ENCODE measurements at places on chromosomes 1 and 21. TPM values are rescaled to one million over a fixed set of nuclear protein-coding genes. Genes with fewer than 3 reads are reported as not detected.

DNA sequence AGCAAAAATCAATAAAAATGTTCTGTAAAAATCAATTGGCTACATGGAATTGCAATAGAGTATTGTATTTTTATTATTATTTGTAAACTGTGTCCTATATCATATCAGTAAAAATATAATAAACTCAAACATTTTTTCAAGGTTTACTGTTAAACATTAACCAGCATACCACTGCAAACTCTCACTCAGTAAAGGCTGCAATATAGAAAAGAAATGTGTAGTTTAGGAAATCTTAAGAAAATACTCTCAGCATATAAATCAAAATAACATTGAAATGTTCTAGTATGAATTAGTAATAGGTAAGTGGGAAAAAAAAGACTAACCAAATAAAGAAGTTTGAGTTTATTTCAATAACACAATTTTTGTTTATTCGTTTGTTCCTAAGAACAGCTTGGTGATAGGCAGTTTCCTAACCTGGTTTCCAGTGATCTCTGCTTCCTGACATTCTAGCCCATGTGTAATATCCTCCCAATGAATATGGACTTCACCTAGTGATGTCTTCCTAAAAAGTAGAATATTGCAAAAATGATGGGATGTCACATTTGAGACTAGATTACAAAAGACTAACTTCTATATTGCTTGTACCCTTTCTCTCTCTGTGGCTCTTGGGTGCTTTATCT lies 870.1 kb downstream of the BRINP3 start:
- DNase-seq, result no peak

- DNase-seq, result no peak
These were observed 5.8 kb downstream of the FAM43B start for GRCh38 chr1:20558191-20558590.

GRCh38 chr1:160371346-160371631 lies 4.4 kb downstream of the NHLH1 start:
- no peak for DNase-seq

DNA sequence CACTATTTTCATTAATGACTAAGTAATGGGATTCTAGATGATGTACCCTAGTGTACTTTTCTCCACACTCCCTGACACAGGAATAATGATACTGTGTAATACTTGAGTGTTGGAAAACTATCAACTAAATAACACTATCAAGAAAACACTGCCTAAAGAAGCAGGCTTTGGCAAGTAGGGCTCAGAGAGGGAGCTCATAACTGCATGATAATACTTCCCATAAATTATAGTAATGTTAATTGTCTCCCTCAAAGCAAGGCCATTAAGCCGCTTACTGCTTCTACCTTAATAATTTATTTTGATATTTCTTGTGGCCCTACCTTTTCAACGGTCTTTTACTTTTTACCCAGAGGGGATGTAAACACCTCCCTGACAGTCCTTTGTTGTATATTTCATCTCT lies 69.0 kb downstream of the SAMSN1 start:
- DNase-seq, result no peak

GRCh38 chr1:227903061-227903521 lies 44.6 kb downstream of the WNT9A start:
- DNase-seq, result no peak

DNA sequence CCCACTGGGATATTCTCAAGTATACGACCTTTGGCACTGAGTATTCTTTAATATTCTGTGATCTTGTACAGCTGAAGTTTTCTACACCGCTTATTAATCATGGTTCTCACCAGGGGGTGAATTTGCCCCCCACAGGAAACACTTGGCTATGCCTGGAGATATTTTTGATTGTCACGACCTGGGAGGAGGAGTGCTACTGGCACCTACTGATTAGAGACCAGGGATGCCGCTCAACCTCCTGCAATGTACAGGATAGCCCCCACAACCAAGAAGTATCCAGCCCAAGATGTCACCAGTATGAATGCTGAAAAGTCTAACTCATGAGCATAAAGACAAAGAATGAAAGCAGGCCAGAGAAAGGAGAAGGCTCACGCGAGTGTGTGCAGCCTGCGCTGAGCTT lies 13.7 kb downstream of the REG4 start:
- DNase-seq, result no peak

DNA sequence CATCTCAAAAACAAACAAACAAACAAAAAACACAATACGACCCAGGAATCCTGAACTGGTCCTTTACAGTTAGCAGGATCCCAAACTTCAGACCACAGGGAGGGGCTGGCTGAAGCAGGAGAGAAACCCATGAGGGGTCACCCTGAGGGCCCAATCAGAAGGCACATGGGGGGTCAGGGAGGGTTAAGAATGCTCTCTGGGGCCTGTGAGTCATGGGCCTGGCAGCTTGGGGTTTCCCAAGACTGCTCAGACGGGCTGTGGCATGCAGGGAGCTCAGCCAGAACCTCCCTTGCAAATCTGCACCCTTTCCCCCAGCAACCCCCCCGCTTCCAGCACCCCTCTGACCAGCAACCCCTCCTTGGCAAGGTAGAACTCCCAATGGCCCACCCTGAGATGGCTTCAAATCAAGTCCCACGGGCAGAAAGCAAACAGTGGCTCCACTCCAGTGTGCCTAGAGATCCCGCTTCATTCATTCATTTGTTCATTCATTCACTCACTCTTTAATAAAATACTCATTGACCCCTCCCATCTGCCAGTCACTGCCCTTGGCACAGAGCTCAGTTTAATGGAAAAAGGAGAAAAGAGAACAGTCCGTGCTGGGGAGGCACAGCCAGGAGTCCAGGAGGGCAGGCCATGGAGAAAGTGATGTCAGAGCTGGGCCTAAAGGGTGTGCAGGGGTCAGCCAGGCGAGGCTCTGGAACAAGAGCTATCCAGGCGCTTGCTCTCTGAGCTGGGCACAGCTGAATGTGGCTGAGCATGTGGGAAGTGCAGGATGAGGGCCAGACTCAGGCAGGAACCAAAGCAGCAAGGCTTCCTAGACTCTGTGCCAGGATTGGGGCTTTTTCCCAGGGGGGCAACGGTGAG lies 8.2 kb downstream of the UQCRHL start:
- DNase-seq, result peak; percentile 87

DNA sequence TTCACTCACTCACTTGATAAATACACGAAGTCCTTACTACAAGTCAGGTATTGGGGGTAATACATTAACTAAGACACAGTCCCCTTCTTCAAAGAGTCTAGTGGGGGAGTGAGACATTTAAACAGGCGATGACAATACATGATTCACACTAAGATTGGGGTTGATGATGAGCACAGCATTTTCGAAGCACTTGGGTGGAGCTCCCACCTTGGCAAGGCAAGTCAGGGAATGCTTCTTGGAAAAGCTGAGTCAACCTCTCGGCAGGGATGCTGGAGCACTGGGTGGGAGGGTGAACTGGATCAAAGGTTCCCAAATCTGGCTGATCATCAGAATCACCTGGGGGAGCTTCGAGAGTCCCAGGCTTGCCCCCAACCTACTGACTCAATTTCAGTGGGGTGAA lies 57.9 kb upstream of the ENAH start:
- DNase-seq, result peak; percentile 19

DNA sequence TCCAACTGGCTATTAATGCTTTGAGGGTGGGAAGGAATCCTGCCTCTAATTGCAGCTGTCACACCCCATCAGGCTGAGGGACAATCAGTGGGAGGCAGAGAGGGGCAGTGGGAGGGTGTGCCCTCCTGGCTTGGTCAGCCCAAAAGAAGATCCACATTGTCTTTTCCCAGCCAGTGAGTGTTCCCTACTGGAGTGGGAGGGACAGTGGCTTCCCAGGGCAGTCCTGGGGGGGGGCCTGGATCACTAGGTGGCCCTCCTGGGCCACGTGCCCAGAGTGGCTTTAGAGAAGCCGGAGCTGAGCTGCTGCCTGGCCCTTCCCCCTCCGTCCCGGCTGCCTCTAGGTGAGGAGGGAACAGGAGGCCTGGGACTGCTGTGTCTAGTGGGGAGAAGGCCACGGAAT lies 14.0 kb downstream of the INKA2 start:
- DNase-seq, result no peak

DNA sequence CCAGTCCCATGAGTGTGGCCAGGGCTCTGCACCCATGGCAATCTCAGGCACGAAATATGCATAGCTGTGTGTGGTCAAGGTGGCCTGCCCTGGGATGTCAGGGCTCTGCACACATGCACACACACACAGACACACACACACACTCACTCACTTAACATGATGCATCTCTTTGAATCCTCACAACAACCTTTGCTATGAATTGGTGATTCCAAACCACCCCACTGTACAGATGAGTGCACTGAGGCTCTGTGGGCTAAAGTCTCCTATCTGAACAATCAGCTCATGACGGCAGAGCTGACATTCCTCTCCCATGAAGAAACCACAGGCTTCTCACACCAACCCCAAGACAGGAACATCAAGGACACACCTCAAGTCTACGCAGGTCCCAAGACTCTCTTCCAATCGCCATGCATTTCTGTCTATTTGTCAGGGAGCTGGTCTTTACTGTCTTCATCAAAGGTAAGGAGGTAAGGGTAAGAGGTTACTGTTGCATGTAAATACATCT lies 131.6 kb downstream of the ETS2 start:
- DNase-seq, result no peak

DNA sequence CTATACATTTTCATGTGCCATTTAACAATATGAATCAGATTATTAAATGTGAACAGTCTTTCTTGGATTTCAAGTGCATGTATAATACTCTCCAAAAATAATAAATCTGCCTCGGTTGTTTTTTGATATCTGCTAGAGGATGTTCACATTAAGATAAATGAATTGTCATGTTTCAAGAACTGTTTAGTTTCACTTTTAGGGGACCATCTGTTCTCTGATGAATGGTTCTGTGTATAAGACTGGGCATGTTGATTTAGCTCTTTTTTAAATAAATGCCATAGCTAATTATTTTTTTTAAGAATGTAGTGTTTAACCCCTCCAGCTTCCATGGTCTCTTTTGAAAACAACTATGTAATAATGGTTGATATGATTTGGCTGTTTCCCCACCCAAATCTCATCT lies 1245.1 kb upstream of the ADGRL4 start:
- no peak for DNase-seq

DNA sequence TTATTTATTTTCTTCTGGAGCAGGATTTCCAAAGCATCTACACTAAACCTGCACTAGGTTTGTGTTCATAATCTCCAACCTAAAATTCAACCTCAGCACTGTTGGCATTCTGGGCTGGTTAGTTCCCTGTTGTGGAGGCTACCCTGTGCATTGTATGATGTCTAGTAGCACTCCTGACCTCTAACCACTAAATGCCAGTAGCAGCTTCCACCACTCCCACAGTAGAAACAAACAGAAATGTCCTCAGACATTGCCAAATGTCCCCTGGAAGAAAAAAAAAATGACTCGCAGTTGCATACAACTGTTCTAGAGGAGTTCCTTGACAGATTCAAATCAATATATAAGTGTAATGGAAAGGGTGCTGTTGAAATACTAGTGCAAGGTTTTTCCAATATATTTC lies 18.9 kb downstream of the GRIK1 start:
- DNase-seq, result no peak

- DNase-seq, result no peak
These were observed 42.1 kb downstream of the NCF2 start for GRCh38 chr1:183548116-183548515.

DNA sequence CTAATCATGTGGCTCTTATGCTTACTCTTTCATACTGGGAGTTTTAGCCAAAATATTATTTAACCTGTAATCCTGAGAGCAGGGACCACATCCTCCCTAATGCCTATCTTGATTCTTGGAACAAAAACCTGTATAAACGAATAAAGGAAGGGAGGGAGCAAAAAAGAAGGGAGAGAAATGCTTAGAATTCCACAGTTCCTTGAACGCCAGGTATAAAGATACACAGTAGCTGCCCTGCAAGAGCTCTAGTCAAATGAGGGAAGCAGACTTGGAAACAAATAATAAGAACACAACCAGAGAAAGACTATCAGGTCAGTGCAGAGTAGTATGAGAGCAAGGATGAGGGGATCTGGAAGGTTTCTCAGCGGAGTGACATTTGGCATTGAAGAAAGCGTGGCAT lies 116.3 kb downstream of the SLC30A10 start:
- no peak for DNase-seq

GRCh38 chr1:44377925-44378784 lies 23.1 kb upstream of the ERI3 start:
- peak; percentile 72 for DNase-seq

GRCh38 chr1:118159569-118159968 lies 25.5 kb downstream of the SPAG17 start:
- DNase-seq, result no peak

DNA sequence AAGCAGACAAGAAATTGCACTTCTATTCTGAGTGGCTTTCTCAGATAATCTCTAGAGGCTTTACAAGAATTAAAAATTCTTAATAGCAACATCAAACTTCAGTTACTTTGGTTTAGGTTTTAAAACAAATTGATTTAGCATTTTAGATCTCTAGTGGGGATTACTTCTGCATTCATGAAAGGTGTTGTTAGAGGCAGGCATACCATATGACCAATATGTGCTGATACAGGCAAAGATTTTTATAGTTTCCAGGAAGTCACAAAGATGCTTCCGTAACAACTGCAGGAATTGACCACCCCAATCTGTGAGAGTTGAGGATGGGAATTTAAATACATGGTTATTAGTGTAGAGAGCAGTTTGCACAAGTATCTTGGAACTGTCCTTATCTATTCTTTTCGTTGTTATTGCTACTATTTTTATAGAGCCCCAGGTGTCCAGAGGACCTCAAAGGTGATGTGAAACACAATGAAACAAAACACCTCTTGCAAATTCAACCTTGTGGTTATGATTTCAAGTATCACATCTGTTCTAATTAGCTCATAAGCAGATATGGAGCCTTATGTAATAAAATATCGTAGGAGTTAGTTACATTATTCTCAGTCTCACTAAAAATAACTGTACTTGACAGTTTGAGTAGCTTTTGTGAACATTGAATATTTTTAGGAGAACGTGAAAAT lies 512.7 kb upstream of the ADGRL4 start:
- DNase-seq, result no peak

GRCh38 chr1:45583264-45583665 lies 576 bp upstream of the NASP start:
- DNase-seq, result peak; percentile 97

GRCh38 chr1:30300669-30301068 lies 422.7 kb downstream of the MATN1 start:
- DNase-seq, result no peak

The CRYBG2 gene
- total RNA-seq, result 7.1 TPM

The OR14K1 gene
- total RNA-seq, result not detected

The SPRR1B gene
- not detected for total RNA-seq

The S100A14 gene
- 141 TPM for total RNA-seq

The UBXN10 gene
- total RNA-seq, result 0.63 TPM

The FCRL1 gene
- not detected for total RNA-seq

The RSPH1 gene
- total RNA-seq, result 0.60 TPM

The NUAK2 gene
- total RNA-seq, result 13.4 TPM

The RHEX gene
- not detected for total RNA-seq

The MTOR gene
- 35.8 TPM for total RNA-seq

The LIPI gene
- not detected for total RNA-seq

The CHRNB2 gene
- 0.70 TPM for total RNA-seq

The ADAMTS5 gene
- total RNA-seq, result 2.9 TPM

The CCDC17 gene
- 1.3 TPM for total RNA-seq

The PLXNA2 gene
- 8.3 TPM for total RNA-seq

The S1PR1 gene
- total RNA-seq, result 9.3 TPM

Measured in hepatocyte (in vitro differentiated cells).